Sciatic nerve (tissue), 2 donors: ENCODE measurements at places on chromosomes 12 and 14. TPM values are rescaled to one million over a fixed set of nuclear protein-coding genes. Genes with fewer than 3 reads are reported as not detected.

Gene KRT8
- 9.6 TPM for total RNA-seq

Gene TAS2R20
- 4.6 TPM for total RNA-seq

Gene NFE2
- total RNA-seq: 7.7 TPM

Gene CYP46A1
- 2.5 TPM for total RNA-seq

Gene PIP4K2C
- 26.0 TPM for total RNA-seq

Gene EPYC
- not detected for total RNA-seq

Gene JAG2
- total RNA-seq: 24.9 TPM

Gene BCL11B
- 0.85 TPM for total RNA-seq

Gene KRT7
- total RNA-seq: 4.0 TPM

Gene PLCZ1
- total RNA-seq: not detected

Gene NRIP2
- 73.4 TPM for total RNA-seq

Gene NKX2-1
- 0.22 TPM for total RNA-seq

Gene TUBA1C
- 59.8 TPM for total RNA-seq

Gene SERPINA3
- total RNA-seq: 77.1 TPM

Gene SLC7A8
- total RNA-seq: 15.0 TPM

Gene ZNF641
- total RNA-seq: 24.8 TPM

Gene STYK1
- total RNA-seq: 0.85 TPM

Gene EFS
- 46.6 TPM for total RNA-seq

Gene SDR9C7
- 0.18 TPM for total RNA-seq

Gene POTEM
- not detected for total RNA-seq

Gene SLC5A8
- not detected for total RNA-seq

Gene MTHFD1
- total RNA-seq: 49.9 TPM

Gene PCED1B
- total RNA-seq: 5.0 TPM

Gene AVPR1A
- 3.9 TPM for total RNA-seq

Gene LRRC10
- not detected for total RNA-seq

Gene MMP14
- total RNA-seq: 138 TPM

Gene NOS1
- total RNA-seq: 17.6 TPM

Gene BLTP3B
- total RNA-seq: 40.4 TPM

Gene CIROP
- total RNA-seq: not detected

Gene CRY1
- total RNA-seq: 20.2 TPM

Gene LIN7A
- total RNA-seq: 16.5 TPM

Gene KLRC4
- 0.85 TPM for total RNA-seq

Gene NYNRIN
- total RNA-seq: 20.0 TPM

Gene CCDC197
- total RNA-seq: not detected

Gene GPR137C
- 1.1 TPM for total RNA-seq

Gene ATXN3
- total RNA-seq: 65.6 TPM

Gene MBD6
- total RNA-seq: 76.2 TPM

Gene TRPV4
- total RNA-seq: 1.3 TPM

Gene ZDHHC17
- 67.3 TPM for total RNA-seq

Gene PAN2
- total RNA-seq: 101 TPM

Gene PRB2
- total RNA-seq: not detected

Gene P2RX2
- not detected for total RNA-seq

Gene KRT78
- not detected for total RNA-seq

Gene DAD1
- total RNA-seq: 163 TPM

Gene BMP4
- total RNA-seq: 12.0 TPM

Gene SERPINA9
- not detected for total RNA-seq

Gene CAPS2
- 33.9 TPM for total RNA-seq

Gene KRT83
- not detected for total RNA-seq

Gene KRT3
- total RNA-seq: not detected

Gene ASB8
- 36.0 TPM for total RNA-seq

Gene TROAP
- 0.58 TPM for total RNA-seq

Gene BIN2
- total RNA-seq: 11.2 TPM
